ENCODE measurements at places on chromosomes 12 and 14.

- no peak for DNase-seq
Measured at GRCh38 chr14:60758885-60759284, 24.3 kb downstream of the MNAT1 start.

- no peak for DNase-seq
Measured at GRCh38 chr12:94025756-94026155, 122.6 kb upstream of the PLXNC1 start.

- no peak for DNase-seq
Measured at GRCh38 chr14:70156592-70156991, 32.2 kb downstream of the SLC8A3 start.

DNA sequence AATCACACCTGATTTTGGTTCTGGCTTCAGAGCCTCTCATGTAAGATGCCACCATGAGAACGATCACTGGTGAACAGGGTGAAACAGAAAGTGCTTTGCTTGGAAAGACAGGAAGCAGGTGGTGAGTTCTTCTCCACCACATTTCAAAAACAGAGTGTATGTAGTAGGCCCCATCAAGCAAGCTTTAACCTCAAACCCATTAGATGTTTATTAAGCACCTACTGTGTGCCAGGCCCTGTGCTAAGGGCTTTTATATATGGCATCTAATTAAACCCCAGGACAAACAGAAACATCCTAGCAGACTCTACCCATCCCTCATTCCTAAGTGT is 47.8 kb upstream of the MED13L start:
- peak; percentile 67 for DNase-seq

- no peak for DNase-seq
Measured at GRCh38 chr14:69711065-69711464, 55.9 kb upstream of the SRSF5 start.

DNA sequence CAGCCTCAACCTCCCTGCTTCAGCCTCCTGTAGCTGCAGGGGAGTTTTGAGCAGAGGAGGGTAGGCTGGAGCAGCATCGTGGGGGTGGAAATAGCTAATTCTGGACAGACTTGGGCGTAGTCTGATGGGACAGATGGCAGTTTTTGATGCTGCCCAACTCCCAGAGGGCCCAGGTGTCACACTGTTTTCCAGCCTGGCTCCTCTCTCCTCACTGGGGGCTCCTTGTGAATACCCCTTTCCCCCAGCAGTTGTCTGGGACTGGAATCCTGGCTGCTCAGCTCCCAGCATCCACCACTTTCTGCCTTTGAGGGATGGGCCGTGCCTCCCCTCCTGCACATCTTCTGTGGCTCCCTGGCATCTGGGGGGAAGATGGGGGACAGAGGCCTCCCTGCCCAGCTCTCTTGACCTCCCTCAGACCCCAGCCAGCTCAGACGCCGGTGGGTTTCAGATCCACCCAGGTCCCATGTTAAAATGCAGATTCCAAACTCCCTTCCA is 34.0 kb downstream of the SH2B3 start:
- DNase-seq: no peak

GRCh38 chr12:113161415-113162016 is 12.0 kb downstream of the CFAP73 start:
- peak; percentile 49 for DNase-seq

DNA sequence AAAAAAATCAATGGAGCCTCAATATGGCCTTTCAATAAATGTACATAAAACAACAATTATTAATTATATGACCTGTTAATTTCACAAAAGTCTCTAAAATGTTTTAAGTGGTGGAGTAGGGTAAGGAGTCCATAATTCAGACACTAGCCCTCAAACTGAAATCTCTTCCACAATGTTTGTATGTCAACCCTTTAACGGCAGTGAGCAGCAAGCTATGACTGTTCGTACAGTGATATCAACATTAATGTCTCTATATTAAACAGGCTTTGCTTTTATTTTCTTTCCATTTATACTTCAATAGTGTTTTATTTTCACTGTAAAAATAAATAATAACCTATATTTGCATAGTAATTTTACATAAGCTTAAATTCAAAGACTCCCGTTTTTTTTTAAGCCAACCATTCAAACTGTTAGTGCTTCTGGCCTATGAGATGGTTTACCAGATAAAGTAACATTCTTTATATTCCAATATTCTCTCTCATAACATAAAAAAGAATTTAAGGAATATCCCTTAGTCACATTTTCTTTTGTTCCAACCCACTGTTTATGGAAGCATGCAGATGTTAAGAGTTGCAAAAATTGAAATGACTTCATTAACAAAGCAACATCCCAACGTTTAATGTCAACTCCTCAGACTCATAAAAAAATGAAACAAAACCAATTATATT is 2.3 kb downstream of the CDK17 start:
- DNase-seq: peak; percentile 15

DNA sequence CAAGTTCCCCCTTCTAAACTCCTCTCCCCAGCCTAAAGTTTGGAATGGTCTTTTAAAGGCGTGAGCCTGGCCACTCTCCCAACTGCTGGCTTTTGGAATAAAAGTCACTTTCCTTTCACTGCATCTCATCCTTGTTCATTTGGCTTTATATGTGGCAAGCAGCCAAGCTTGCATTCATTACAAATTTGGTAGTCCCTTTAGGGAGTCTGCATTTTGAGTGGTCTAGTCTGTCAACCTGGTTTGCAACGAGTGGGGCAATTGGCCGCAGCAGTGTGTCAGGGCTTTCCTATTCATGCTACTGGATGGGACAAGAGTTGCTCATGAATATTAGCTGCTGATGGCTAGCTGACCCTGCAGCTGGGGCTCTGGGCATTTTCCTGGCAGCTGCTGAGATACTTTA is 57.0 kb downstream of the CATSPERB start:
- DNase-seq: no peak

- no peak for DNase-seq
Measured at GRCh38 chr12:26251600-26251999, 56.2 kb downstream of the SSPN start.

GRCh38 chr12:97921979-97922722 is 459.5 kb downstream of the RMST start:
- DNase-seq: no peak

DNA sequence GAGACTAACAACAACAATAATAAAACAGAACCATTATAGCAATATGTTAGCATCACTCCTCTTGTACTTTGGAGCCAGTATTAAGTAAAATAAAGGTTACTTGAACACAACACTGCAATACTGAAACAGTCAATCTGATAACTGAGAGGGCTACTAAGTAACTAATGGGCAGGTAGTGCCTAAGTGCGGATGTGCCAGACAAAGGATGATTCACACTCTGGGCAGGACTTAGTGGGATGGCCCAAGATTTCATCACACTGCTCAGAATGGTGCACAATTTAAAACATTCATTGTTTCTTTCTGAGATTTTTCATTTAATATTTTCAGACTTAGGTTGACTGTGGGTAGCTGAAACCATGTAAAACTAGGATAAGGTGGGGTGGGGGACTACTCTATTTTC is 131.9 kb upstream of the CAND1 start:
- no peak for DNase-seq

- no peak for DNase-seq
Measured at GRCh38 chr14:20997115-20997514, 2.0 kb upstream of the SLC39A2 start.

DNA sequence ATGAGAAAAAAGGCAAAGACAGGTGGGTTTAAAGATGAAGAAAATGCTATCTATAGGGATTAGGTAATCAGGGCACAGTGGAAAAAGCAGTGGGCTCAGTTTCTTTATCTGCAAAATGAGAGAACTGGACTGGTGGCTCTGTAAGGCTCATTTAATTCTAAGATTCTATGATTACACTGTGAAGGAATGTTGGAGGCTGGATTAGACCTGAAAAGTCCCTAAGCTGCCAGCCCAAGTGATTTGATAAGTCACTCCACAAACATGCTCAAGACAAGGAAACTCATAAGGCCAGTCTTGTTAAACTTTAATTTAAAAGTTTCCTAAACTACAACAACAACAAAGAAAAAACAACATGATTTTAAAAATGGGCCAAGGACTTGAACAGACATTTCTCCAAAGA is 75.1 kb downstream of the DCAF5 start:
- no peak for DNase-seq
